Stimulated activated CD4-positive, alpha-beta T cell treated with anti-CD3 and anti-CD28 coated beads, Interleukin-1b, Interleukin-23, amount 100 ng/mL, for 4 hours (primary cell): ENCODE measurements at places on chromosomes 3 and 15.
A peak's percentile ranks its signal among the peaks of the same experiment; 100 is the strongest.

GRCh38 chr3:114622001-114622400 lies 328.2 kb downstream of the TIGIT start:
- DNase-seq = no peak

- no peak for DNase-seq
Observed at GRCh38 chr3:120364101-120364500, 14.9 kb upstream of the LRRC58 start.

- DNase-seq = peak; percentile 31
Observed at GRCh38 chr3:120147072-120147871, 53.0 kb upstream of the GSK3B start.

GRCh38 chr3:76365275-76365674 lies 579.9 kb upstream of the ZNF717 start:
- no peak for DNase-seq

DNA sequence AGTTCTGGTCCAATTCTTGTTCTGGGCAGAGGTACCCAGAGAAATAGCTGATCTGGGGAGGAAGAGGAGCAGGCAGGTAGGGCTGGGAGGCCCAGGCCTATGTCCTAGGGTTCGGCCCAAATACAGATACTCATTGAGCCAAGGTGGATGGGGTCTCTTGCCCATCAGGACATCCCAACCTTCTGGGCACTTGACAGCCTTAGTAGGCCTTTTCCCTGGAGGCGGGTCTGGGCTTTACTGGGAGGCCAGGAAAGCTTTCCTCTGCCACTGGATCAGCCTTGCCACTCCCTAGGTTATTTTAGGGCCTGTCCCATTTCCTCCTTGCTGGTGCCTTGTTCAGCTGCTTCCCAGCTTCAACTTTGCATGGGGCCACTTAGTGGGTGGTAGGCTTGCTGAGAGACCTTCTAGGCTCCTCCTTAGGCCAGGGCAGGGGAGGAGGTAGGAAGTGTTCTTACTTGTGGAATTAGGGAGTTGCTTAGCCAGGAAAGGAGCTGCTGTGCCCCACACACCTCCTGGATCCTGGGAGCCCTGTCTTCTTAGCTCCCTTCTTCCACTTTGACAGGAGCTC lies 9.7 kb downstream of the TEX264 start:
- DNase-seq = no peak

GRCh38 chr3:127761441-127761801 lies 60.9 kb downstream of the MGLL start:
- DNase-seq = no peak

DNA sequence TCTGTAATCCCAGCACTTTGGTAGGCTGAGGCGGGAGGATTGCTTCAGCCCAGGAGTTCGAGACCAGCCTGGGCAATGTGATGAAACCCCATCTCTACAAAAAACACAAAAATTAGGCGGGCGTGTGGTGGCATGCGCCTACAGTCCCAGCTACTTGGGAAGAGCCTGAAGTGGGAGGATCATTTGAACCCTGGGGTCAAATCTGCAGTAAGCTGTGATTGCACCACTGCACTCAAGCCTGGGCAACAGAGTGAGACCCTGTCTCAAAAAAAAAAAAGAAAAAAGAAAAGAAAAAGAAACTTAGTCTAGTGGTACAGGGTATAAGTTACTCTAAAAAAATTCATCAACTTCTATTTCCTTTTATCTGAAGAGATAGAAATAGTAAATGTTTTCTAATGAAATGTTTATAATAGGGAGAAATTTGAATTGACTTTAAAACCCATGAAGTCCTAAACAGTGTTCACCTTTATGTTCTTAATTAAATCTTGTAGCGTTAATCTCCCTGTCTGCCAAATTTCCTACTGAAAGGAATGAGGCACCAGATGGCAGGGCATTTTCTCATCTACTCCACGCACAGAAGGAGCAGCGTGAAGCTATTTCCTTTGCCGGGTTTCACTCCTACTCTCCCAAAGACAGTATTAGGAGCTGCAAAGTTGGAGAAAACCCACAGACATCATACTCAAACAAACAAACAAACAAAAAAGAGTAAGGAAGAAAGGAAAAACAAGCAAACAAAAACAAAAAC lies 1.9 kb downstream of the PCLAF start:
- no peak for DNase-seq

DNA sequence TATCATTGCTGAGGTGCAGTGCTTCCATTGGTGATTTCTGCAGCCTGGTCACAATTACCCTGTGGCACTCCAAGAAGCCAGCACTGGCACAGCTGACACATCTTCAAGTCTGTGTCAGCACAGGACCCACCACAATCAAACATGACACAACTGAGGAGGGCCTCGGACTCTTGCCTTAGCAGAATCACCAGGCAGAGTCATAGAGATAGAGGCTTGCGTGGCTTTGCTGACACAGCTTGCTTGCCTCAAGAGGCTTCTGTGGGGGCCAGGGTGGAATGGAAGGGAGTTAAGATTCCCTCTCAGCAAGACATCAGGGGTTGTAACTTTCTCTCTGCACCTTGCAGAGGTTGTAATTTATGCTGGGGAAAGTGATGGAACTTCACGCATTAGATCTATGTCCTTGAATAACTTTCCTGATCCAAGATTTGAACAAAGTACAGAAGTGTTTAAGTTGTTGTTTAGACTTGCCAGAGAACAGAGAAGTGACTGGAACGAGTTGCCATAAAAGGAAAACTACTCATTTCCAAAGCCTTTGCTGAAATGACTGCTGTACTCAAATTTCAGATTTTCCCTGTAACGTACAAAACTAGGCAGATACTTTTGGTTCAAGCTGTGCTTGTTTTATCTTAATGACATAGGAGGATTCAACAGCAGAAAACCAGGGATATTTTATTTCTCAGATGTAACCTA lies 170.7 kb downstream of the DIPK2A start:
- no peak for DNase-seq

GRCh38 chr15:58604455-58604923 lies 145.0 kb downstream of the ADAM10 start:
- no peak for DNase-seq

DNA sequence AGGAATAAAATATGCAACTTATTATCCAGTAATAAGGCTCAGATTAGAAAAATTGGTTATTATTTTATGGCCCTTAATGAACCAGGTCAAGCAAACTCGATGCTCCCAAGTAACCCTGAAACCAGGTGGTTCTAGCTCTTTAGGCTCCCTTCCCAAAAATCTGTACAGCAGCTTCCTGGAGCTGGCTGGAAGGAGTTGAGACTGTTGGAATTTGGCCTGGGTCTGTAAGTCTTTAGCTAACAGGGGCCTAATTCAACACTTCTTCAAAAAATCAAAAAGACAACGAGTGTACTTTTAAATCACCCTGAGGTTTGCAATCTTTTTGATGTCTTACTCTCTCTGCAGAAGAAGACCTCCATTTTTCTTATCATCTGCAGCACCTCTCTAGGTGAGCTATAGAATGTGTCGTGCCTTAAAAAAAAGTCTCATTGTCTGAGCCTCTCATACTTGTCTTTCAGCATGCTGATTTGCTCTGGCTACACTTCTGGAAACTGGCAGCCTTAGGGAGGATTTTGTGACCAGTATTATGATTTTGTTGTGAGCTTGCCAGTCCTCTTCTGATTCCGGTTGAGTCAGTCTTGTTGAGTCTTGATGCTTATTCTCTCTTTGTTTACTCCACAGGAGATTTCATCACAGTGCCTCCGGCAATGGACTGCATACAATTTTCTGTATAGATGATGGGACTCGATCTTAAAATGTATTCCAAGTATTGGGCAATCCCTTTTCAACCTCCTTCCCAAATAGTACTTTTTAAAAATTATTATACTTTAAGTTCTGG lies 235.0 kb upstream of the KBTBD8 start:
- no peak for DNase-seq

DNA sequence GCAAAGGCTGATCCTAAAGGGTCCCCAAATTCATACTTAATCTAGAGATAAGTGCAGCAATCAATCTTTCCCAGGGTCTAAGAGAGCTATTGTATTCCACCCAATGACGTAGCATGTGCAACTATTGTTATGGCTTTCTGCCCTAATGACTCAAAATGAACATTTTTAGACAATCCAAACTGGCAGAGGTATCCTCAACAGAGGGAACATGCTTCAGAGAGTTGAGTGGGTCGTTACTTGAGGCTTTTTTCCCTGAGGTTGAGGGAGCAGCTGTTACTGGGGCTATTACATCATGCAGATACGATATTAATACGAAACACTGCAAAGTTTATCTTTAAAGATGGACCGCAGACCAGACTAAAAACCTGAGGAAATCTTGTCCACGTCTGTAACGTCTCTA lies 278.3 kb upstream of the WNT5A start:
- DNase-seq = no peak

GRCh38 chr3:169390271-169390670 lies 273.2 kb downstream of the MECOM start:
- no peak for DNase-seq

GRCh38 chr15:22868928-22869327 lies 30.5 kb downstream of the NIPA2 start:
- no peak for DNase-seq

DNA sequence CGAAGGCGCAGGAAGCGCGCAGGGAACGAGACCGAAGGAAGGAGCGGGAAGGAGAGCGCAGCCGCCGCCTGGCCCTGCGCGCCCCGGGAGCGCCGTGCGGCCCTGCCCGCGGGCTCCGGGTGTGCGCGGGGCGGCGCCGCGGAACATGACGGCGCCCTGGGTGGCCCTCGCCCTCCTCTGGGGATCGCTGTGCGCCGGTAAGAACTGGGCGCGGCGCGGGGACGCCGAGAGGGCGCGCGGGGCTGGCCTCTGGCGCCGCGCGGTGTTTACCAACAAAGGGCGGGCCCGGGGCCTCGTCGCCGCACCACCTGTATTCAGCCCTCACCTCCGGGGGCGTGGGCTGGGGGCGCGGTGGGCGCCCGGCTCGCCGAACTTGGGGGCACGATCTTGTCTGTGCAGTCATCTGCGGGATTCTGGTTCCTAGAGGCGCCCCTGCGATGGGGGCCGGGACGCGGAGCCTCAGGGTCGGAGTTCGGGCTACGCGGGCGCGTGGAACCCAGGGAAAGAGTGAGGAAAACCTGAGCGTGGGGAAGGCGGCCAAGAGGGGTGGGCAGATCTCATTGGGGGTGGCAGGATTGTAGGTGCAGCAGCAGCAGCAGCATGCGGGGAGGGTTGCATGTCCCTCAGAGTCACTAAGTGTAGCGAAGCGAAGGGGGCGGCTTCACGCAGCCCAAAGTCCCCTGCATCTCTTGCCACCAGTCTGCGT lies 641 bp downstream of the ACVR2B start:
- DNase-seq = peak; percentile 22

- no peak for DNase-seq
Observed at GRCh38 chr15:39153058-39153714, 427.7 kb upstream of the THBS1 start.

DNA sequence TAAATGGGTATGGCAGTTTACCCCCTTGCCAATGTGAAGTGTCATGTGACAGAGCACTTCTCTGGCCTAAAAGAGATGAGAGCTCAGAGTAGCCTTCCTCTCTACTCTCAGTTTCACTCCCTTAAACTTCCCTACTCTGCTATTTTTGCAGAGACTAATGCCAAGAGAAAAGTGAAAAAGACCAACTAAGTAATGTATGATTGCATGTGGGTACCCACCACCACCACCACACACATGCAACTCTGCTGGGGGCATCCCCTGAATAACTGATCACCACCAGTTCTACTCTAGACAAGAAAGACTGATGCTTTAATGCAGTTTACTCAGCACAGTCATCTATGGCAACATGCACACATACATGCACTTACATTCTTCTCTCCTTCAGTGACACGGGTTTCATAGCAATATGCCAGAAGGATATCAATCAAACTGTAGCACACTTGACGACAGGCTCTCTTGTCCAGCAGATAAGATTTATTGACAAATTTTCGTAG lies 31.3 kb downstream of the SHQ1 start:
- DNase-seq = no peak

DNA sequence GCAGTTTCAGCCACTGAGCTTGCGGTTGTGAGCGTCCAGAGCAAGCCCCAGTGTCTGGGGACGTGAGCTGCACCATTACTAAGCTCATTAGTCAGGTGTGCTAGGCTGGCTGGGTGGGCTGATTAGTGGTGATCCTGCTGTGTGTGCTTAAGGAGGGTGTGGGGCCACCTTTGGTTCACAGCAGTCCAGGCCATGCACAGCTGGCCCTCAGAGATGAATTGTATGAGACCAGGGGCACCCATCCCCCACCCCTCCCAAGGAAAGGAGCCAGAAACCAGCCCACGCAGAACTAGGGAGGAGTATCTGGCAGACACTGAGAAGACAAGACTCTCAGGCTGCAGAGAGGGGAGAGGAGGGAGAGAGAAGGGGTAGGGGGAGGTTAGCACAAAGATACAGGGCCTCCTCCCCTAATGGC lies 3.8 kb downstream of the TYRO3 start:
- DNase-seq = no peak

DNA sequence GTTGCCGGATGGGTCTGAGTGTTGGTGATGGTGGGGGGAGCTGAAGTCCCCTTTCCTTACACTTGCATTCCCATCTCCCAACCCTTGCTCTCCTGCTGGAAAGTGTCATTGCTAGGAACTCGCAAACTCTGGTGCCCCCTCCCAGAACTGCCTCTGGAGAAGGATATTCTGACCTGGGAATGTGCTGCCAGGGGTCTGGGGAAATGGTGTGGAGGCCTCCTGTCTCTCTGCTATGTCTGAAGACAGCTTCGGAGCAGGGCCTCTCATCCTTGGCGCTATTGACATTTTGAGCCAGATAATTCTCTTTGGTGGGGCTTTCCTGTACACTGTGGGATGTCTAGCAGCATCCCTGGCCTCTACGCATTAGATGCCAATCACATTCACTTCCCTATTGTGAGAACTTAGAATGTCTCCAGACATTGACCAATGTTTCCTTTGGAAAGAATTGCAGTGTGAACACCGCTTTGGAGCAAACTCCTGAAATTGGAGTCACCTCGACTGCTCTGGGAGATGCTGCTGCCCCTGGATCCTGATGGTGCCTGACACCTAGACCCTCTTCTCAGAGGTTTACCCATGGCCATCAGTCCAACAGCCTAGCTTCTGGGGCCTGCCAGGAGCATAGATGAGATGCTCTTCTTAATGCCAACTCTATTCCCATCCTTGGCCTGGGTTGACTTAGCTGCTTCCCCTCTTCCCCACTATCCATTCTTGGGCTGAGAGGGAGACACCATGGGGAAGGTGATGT lies 2.2 kb upstream of the KY start:
- DNase-seq = no peak

DNA sequence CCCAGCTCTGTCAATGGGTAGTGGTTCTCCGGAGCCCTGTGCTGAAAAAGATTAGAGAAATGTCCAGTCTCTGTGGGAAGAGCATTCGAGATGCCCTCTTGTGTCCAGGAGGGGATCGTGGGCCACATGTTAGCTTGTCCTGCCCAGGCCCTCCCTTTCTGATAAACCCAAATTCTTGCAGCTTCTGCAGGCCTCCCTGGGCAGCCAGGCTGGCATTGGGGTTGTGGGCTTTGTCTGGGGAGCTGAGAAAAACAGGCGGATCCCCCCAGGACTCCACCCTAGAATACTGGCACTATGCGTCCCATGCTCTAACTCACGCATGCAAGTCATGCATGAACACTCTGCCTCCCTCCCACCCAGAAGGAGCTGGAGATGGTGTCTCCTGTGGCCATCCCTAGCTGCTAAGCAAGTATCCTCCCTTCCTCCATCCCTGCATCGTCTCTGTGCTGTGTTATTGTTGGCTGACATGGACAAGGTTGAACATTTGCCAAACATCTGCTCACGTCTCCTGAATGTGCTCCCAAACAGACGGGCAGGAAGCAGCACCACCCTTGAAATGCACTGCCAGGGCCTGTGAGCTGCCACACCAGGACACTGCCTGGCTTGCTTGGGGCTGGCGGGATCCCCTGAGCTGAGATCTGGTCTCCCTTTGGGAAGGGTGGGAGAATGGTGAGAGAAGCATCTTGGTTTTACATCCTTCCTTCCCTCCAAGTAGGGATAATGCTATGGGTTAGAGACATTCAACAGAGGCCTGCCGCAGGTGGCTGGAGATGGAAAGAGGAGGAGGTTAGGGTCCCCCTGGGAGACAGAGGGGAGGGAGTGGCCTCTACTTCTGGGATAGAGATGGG lies 26.5 kb downstream of the CFAP161 start:
- DNase-seq = no peak
